ENCODE measurements at places on chromosomes 2 and 18.

GRCh38 chr2:104158191-104158590, 695.7 kb upstream of the POU3F3 start:
- no peak for DNase-seq

- DNase-seq, result no peak
Measured at GRCh38 chr2:227921648-227922047, 50.2 kb downstream of the DAW1 start.

GRCh38 chr18:5152343-5153020, 44.6 kb downstream of the AKAIN1 start:
- DNase-seq, result no peak

DNA sequence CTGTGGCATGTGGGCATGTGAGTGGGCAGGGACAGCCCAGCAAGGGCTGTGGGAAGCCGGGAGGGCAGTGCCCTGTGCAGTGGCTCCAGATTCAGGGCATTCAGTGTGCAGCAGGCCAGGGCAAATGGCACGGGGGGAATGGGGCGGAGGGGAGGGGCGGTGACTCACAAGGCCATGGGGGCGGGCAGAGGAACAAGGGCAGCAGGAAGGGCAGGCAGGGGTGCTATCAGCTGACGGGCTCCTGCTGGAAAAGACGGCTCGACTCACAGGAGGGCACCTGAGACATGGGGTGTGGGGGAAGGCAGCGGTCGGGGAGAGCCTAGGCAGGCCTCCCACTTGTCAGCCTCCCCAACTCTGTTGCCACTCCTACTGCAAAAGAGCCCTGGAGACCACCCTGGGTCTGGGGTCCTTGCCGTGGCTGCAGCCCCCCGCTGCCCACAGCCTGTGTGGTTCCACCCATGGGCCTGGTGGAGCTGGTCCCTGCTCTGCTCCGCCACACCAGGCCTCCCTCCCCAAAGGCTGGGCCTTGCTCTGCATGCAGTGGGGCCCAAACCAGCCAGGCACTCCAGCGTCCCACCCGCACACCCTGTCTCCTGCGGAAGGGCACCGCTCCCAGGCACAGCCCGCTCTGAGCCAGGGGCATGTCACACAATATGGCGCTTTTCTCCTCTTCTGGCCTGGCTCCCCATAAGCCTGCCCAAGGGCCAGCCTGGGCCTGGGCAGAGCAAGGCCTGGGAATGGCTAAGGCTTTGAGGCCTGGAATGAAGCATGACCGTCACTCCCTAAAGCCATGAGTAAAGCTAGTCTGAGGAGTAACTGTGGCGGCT, 25.9 kb downstream of the HS6ST1 start:
- no peak for DNase-seq
